A549 treated with Mapracorat at 1 μM for 4 hours (cell line): ENCODE measurements at places on chromosomes 1 and 21. TPM values are rescaled to one million over a fixed set of nuclear protein-coding genes. Genes with fewer than 3 reads are reported as not detected.

The ARHGAP29 gene
- total RNA-seq, result 12.0 to 15.7 TPM (median 13.8 TPM) in 5 replicates

The TLR5 gene
- total RNA-seq, result 0.13 to 0.31 TPM (median 0.19 TPM) in 5 replicates

The COL11A1 gene
- 1.6 to 4.4 TPM (median 2.4 TPM) in 5 replicates for total RNA-seq

The KCNK2 gene
- 0.09 to 0.10 TPM in 2 of 5 replicates, not detected in the others for total RNA-seq

The VASH2 gene
- total RNA-seq, result 1.7 to 3.5 TPM (median 2.9 TPM) in 5 replicates

The POU3F1 gene
- not detected in 5 replicates for total RNA-seq

The CTSK gene
- 1.4 to 2.2 TPM (median 1.7 TPM) in 5 replicates for total RNA-seq

The NGF gene
- total RNA-seq, result 1.0 to 1.7 TPM (median 1.3 TPM) in 5 replicates

The KRTAP21-2 gene
- not detected in 5 replicates for total RNA-seq

The INAVA gene
- 36.4 to 50.4 TPM (median 46.3 TPM) in 5 replicates for total RNA-seq

The RPS6KA1 gene
- total RNA-seq, result 14.6 to 17.6 TPM (median 16.7 TPM) in 5 replicates

The SPATA46 gene
- total RNA-seq, result not detected in 5 replicates

The CDA gene
- 29.1 to 42.2 TPM (median 35.4 TPM) in 5 replicates for total RNA-seq

The BRDT gene
- not detected in 5 replicates for total RNA-seq

The TEX38 gene
- total RNA-seq, result not detected in 5 replicates

The IQGAP3 gene
- total RNA-seq, result 12.6 to 20.8 TPM (median 17.0 TPM) in 5 replicates

The RPL22 gene
- total RNA-seq, result 338 to 484 TPM (median 438 TPM) in 5 replicates

The TSACC gene
- 1.6 to 3.4 TPM (median 2.1 TPM) in 5 replicates for total RNA-seq

The LCE1A gene
- total RNA-seq, result not detected in 5 replicates

The OR2T5 gene
- not detected in 5 replicates for total RNA-seq

The CELA3A gene
- total RNA-seq, result not detected in 5 replicates

The ARTN gene
- total RNA-seq, result 0.14 to 0.61 TPM (median 0.35 TPM) in 5 replicates

The OPRD1 gene
- total RNA-seq, result 0.01 to 0.02 TPM (median 0.02 TPM) in 4 of 5 replicates, not detected in the other

The S1PR1 gene
- total RNA-seq, result 0.06 to 0.16 TPM (median 0.08 TPM) in 5 replicates

The GPA33 gene
- not detected in 5 replicates for total RNA-seq

The CYYR1 gene
- not detected in 5 replicates for total RNA-seq

The AQP10 gene
- not detected in 5 replicates for total RNA-seq

The NPHS2 gene
- not detected in 5 replicates for total RNA-seq
